ENCODE measurements at places on chromosomes 3 and 15.
A peak's percentile ranks its signal among the peaks of the same experiment; 100 is the strongest.

DNA sequence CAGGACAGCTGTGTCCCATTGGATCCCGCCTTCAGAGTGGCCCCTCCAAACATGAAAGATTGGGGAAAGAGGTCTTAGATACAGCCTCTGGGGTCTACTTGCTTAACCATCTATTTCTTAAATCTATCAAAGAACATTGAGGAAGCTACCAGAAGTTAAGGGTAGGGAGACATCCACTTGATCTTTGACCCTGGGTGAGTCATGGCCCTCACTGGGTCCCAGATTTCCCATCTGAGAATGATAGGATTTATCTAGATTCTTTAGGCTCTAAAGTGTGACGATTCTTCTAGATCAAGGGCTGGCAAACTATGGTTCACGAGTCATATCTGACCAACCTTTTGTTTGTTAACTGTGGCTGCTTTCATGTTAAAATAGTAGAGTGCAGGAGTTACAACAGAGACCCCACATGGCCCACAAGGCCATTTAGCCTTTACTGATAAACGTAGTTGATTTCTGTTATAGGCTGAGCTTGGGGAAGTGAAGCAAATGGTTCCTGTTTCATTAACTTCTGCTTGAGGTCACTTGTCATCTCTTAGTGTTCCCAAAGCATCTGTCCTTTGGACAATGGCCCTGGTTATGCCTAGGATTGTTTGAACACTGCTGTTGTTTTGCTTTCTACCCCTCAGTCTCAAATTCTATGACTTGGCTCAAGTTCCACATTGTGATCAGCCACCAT lies 8.0 kb downstream of the MUC13 start:
- no peak for DNase-seq

DNA sequence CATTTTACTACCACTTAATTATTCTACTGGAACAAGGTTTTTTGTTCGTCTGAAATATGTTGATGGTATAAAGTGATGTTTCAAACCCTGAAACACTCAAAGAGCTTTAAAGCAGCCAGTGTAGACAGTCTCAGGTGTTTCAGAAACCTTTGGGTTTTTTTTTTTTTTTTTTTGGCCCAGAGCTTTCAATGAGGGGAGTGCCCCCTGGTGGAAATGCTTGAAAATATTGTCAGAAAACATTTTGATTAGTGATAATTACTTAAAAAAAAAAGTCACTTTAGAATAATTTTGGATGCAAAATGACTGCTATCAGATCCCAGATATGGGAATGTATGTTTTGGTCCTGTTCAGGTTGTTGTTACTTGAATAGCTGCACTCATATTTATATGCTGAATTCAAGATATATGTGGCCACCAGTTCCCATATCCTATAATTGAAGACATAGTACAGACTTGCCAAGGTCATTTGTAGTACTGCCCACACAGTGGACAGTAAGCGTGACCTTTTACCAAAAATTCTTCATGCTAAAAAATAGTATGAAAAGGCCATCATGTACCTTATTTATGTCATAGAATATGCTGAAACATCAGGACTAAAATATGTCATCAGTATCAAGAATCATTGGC lies 35.9 kb downstream of the SATB1 start:
- peak; percentile 20 for DNase-seq

GRCh38 chr3:170695486-170696064 lies 109.7 kb upstream of the SLC7A14 start:
- DNase-seq = no peak

DNA sequence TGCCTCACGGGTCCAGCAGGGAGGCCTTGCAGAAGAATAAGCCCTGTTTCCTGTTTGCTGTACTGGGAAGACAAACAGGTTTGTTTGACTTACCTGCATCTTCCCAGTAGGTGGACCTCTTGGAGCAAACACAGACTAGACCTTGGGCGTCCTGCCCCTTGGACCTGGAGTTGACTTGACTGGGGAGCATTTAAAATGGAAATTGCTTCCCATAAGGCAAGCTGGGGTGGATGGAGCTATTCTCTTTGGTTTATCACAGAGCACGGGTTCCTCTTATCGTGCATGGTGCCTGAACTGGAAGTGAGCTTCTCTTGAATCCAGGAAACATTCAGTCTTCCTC lies 151.4 kb downstream of the RPLP1 start:
- no peak for DNase-seq

DNA sequence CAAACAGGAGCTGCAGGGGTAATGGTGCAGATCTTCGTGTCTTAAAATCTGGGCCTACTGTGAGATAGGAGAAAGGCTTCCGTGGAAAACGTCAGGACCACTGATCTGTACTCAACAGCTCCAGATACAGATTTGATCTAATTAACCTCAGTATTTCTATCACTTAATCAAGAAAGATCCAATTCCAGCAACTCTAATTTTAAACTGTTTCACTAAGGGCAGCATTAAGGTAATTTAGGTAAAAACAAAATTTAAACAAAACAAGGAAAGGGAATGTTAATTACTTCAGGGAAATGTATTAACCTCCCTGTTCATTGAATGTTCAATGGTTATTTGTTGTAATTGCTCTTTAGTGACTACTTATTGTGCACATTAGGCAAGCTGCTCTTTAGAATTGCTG lies 26.4 kb upstream of the TTC14 start:
- DNase-seq = no peak

DNA sequence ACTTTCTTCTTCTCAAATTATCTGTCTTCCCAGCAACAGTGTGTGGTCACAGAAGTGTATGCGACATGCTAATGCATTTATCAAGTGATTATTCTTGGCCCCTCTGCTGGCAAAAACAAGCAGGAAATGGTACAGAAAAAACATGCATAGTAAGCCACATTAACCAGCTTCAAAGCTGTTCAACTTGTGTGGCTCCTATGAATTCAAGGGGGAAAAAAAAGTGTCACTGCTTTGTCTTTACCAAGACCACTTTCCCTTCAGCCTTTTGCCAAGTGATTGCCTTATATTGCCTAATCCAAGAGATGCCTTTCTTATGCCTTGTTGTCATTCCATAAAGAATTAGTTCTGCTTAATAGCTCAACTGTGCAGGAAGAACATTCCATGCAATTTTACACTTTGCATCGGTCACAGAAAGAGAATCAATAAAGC lies 39.1 kb downstream of the PRTG start:
- no peak for DNase-seq
